GM04504 (cell line): ENCODE measurements at places on chromosomes 7 and 10.

DNA sequence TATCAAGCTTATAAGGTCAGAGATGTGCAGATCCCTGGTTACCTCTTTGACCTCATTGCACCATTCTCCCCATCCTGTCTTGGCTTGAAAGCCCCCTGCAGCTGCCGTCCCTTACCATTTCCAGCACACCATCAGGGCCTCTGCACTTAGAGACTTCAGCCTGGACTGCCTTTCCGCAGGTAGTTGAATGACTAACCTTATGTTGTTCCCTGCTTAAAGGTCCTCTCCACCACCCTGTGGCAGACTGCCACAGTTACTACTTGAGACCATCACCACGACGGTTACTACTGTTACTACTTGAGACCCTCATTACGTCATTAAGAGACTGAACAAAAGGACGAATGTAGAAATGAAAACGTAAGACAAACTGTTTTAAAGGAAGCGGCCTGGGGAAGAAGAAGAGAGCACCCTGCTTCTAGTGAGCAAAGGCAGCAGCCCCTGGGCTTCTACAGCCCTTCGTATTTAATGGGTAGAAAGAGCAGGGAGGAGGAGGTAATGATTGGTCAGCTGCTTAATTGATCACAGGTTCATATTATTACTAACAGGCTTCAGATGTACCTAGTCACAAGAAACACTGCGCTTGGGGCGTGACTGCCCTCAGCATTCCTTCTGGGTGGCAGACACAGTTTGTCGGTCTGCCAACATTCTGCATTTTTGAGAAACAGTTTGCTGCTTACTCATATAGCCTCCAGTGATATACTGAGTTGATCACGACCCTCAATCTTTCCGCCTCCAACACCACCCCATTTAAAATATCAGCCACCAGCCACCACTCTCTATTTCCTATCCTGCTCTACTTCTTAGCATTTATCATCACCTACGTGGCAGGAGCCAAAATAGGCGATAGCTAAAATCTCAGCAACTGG, 74.1 kb upstream of the PARD3 start:
- no peak for DNase-seq

DNA sequence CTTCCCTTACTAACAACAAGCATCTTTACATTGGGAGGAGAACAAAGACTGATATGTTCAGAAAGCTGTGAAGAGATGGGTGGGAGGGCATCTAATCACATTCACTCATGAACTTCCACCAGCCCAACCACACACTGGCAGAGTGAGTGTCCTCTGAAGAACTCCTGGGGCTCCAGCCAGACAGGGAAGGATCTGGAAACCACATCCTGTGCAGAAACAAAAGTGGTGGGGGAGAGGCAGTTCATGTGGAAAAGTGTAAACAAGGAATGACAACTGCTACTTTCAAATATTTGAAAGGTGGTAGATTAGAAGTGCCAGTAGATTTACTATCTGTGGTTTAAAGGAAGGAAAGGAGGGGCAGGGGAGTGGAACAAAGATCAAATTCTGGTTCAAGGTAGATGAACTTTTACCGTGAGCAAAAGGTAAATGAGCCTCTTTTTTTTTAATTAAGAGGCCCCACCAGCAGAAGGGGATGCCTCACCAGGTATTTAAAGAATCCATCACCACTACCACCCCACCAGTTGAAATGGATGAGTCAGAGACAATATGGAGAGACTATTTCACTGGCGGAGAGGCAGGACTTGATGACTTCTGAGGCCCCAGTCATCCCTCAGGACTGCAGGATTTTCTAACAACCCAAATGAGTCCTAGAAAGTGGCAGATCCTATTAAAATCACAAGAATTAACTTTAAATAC, 34.5 kb downstream of the GOT1 start:
- peak; percentile 66 for DNase-seq

DNA sequence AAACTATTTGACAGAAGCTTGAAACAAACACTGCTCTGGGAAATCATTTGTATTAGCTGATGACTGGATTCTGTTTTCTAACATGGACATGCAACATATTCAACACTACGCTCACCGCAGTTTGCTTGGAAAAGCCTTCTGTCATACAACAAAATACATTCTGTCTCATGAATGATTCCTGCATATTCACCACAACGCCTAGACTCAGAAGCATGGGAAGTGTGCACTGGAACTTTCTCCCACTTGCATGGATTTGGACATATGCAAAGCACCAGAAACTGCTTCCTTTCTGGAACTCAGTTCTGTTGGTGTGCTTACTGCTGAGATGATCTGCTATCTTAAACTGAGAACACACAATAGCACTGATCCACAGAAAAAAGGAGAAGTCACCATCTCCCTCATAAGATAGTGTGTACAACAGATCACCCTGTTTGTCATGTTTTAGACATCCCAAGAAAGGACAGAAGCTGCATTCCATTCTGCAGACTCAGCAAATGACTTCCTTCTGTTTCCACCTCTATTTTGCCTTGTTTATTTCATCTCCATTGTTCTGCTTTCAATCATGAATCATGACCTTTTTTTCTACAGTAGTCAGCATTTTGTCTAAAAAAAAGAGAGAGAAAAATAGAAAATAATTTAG, 115.8 kb downstream of the HTR7 start:
- DNase-seq = peak; percentile 55

GRCh38 chr7:107206136-107206535, 37.3 kb downstream of the HBP1 start:
- no peak for DNase-seq

DNA sequence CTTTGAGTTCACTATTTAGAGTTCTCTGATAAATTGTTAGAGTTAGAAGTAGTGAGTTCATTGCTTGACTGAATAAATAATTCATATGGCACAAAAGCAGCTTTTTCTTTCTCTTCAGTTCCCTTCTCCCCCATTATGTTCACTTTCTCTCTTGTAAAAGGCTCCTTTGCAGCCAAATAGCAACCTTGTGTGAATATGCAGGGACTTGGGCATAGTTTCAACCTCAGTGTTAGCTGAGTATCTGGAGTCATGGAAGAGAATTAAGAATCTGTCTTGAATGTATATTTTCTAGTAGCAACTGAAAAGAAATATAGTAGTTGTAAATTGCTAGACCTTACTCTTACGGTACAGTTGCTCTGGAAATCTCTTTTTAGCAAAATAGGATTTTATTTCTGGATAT, 31.9 kb downstream of the ZEB1 start:
- no peak for DNase-seq

DNA sequence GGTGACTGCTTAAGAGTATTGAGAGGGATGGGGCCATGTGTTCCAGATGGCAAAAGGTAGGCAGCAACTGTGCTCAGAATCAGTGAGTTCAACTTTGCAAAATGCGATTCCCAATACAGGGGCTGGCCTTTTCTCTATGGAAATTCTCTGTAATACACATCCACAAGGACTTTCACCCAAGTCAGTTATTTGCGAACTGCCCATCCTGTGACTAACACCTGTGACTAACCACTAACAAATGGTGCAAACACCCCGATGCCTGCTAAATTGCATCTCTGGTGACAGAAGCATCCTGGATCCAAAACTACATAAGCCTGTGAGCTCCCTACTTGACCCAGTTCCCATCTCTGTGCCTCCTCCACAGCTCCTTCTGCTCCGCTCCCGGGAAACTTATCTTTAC, 9.0 kb upstream of the CUZD1 start:
- peak; percentile 68 for DNase-seq

DNA sequence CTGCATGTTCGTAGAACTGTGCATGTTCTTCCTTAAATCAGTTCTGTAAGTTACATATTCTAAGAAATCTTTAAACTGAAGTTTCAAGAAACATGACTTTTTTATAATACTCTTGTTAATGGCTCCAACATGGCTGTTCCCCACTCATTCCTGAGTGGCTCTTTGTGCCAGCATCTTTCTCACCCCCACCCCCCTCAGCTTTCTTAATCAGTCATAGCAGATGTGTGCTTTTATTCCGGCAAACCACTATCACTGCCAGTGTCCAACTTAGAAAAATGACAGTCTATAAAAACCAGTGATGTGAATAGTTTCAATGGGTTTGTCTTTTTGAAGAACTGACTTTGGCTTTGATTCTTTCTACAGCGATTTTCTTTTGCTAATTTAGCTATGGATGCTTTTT, 37.6 kb downstream of the PITRM1 start:
- no peak for DNase-seq

DNA sequence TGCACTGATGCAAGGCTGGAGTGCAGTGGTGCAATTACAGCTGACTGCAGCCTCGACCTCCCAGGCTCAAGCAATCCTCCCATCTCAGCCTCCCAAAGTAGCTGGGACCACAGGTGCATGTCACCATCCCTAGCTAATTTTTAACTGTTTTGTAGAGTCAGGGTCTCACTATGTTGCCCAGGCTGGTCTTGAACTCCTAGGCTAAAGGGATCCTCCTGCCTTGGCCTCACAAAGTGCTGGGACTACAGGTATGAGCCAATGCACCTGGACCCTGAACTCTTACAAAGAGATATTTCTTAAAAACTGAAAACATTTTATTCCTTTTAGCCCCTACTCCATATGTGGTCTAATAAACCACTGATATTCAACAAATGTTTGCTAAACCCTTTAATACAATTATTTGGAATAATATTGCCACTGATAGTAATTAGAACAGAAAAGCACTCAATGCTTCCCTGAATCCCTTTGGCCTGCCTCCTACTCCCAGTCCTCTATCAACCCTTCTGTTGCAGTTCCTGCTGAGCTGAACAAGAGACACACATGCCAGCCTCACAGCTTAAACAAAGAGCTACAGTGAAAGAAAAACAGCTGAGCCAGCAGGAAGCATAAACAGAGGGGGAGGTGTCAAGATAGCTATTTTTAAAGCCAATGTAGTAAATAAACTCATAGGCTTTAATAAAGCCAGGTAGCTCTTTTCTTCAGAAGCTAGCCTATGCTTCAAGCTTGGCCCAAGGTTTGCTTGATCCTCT, 7.0 kb upstream of the GNAI1 start:
- no peak for DNase-seq

- no peak for DNase-seq
Measured at GRCh38 chr7:47366211-47366610, 215.7 kb downstream of the TNS3 start.

- no peak for DNase-seq
Measured at GRCh38 chr10:66586897-66587679, 338.7 kb upstream of the LRRTM3 start.

DNA sequence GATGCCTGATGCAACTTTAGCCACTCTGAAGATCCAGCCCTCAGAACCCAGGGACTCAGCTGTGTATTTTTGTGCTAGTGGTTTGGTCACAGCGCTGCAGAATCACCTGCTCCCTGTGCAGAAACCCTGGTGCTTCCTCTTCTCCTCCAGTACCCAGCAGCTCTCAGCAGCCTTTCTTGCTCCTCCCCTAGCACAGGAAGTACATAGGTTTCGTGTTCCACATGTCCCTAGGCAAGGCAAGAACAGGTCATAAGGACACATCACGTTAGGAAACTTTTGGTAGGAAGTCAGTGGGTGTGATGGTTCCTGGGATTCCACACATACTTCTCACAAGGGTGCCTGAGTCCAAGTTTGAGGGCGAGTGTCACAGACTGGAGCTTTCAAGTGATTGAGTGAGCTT, 167.9 kb upstream of the PRSS1 start:
- DNase-seq = no peak

DNA sequence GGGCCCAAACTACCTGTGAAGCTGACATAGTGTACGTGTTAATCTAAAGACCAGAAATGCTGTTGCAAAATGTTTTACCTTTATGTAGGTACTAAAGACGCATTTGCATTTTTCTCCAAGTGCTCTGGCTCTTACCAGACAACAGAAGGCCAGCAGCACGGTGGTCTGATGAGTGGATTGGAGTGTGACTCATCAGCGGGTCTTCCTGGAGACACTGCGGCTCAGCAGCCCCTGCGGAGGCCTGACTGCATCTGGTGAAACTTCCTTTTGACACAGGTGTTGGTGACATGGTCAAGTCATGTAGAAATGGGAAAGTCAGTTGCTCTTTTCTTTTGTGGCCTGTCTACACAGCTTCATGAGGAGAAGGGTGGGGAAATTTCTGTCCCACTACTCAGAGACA, 723.6 kb downstream of the INHBA start:
- no peak for DNase-seq

DNA sequence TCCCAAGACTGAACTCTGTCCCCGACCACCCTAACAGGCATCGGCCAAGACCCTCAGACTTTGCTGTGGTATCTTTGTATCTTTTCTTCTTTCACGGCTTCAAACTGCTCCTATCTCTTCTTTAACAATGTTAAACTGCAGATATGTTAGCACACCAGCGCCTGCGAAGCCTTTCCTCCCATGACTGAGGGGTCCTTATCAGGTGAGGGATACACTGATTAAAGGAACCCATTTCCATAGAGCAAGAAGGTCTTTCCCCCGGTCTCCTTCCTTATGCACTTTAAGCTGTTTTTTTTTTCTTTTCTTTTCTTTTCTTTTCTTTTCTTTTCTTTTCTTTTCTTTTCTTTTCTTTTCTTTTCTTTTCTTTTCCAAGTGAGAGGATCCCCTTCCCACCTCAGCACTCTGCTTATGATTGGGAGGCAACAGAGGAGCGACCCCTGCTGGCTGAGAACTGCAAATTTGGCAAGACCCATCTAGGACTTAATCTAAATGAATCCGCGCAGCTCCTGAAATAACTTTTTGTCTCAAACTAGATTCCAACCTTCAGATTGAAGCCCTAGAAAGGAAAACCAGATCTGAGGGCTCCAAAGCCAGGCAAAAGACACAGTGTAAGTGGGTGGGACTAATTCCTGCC, 109.9 kb downstream of the ITGB8 start:
- DNase-seq = no peak
